Ascending aorta (tissue), 2 donors: ENCODE measurements at places on chromosomes 4 and X. TPM values are rescaled to one million over a fixed set of nuclear protein-coding genes. Genes with fewer than 3 reads are reported as not detected.

The SLITRK4 gene
- total RNA-seq: 2.6 TPM

GRCh38 chr4:109803924-109804571, 2.2 kb upstream of the CFI start:
- DNase-seq: no peak

DNA sequence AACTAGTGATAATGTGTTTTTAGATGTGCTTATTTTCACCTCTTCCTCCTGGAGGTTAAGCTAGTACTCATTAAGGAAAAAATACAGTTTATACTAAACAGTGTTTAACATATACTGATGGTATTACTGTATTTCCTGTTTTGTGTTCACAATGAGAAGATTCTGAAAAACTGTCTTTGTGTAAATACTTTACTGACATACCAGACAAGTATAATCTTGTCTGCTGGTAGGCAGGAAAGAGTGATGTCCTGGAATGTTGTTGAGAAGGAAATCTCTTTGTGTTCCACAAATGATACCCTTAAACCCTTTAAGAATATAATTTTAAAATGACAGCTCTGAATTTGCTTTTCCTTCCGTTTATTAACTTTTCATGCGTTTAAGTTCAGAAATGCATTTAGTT, 205.5 kb upstream of the NUDT6 start:
- no peak for DNase-seq

The IL13RA2 gene
- 2.6 TPM for total RNA-seq

GRCh38 chr4:36330796-36331195, 49.4 kb downstream of the DTHD1 start:
- no peak for DNase-seq

The ZMAT1 gene
- 0.96 TPM for total RNA-seq

DNA sequence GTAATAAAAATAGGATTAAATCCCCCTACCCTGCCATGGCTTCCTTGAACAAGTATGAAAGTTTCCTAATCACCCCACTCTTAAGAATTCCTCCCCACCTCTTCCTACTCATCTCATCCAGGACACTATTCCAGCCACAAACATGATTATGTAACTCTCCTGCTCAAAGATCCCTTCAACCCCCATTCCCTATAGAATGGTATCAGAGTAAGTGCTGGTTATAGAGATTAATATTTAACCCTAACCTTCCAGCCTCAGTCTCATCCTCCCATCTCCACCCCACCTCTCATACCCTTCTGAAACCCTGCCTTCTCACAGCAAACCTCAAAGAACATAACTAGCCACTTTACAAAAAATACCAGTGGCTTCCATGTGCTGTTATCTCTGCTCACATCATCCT, 155.1 kb downstream of the PPP3CA start:
- no peak for DNase-seq

- no peak for DNase-seq
Observed at GRCh38 chrX:39852491-39852890, 245.3 kb downstream of the BCOR start.

GRCh38 chr4:122632396-122633143, 11.7 kb upstream of the IL21 start:
- DNase-seq: no peak

DNA sequence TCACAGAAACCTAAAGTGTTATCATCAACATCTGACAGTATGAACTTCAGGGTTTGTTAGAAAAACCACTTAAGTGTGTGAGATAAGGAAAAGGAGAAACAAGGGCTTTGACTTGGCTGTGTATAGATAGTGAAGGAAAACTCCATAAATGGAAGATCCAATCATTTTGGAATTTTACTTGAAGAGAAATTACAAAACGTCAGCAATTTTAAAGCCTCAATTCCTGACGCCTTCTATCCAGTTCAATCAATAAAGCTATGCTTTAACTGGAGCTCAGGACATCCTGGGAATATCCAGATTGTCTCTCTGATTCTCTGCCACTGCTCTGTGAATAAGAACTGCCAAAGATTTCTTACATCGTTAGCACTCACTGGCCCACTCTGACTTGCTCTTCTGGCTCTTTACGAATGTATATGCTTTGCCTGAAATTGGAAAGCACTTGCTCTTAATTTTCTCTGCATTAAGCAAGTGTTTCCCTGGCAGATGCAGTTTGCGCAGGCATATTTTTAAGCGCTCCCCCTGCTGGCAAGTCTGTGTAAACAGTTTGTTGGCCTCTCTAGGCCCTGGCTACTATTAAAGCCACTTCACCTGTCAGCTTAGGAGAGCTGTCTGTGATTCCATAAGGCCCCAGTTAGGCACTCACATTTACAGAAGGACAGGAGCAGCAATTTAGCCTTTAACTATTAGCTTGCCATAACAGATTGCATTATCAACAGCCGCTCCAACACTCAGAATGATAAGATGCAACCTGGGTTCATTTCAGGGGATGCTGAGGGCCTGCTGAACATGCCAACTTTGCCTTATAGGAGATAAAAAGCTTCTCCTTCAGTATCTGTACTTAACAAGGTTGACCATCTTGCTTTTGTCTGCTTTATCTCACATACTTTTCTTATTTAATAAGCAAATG, 251.4 kb upstream of the DDX53 start:
- no peak for DNase-seq

DNA sequence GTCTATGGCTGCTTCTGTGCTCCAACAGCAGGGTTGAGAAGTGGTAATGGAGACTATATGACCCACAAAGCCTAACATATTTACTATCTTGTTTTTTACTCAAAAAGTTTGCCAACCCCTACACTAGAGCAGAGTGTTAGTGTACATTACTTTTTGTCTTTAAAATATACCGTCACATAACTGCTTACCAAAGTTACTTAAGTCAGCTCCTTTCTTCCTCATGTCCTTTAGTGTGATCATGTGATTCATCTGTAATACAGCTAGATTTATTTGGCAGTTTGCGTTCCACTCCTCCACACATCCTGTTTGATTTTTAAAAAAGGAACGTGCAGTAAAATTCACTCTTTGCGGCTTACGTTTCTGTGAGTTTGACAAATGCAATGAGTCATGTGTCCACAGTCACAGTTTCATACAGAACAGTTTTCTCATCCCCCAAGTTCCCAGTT, 162.4 kb upstream of the GPRIN3 start:
- no peak for DNase-seq

- DNase-seq: no peak
Observed at GRCh38 chrX:49991758-49992157, 69.4 kb downstream of the CLCN5 start.

DNA sequence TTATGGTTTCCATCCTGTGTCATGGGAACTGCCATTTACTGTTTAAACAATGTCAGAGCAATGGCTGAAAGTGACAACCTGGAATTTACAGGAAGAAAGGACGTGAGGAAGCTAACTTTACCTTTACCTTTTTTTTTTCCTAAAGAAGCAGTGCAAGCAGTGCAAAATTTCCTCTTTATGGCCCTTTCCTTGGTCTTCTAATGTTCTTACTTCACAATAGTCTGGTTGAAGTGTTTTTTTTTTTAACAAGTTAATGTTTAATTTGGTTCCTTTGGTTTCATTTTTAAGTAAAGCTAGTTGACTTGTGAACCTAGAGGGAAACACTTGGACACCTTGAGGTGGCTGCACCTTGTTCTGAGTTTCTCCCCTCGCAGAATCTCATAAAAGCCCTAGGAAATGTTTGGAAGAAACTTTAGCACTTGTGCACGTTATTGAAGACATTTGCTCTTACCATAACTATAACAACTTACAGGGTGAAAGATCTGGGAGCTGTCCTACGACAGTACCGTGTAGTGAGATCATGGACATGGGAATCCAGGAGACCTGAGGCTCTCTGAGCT, 1.8 kb downstream of the SGMS2 start:
- no peak for DNase-seq

The PGAM4 gene
- total RNA-seq: not detected

The TRPC5OS gene
- total RNA-seq: not detected

GRCh38 chr4:48484494-48485168, 1.5 kb downstream of the SLC10A4 start:
- DNase-seq: no peak

GRCh38 chr4:13306356-13306755, 177.8 kb downstream of the RAB28 start:
- no peak for DNase-seq

The TENM3 gene
- 2.8 TPM for total RNA-seq

The PCYT1B gene
- 0.21 TPM for total RNA-seq

The NPY2R gene
- not detected for total RNA-seq

The FAM184B gene
- total RNA-seq: not detected

- no peak for DNase-seq
Observed at GRCh38 chr4:84389406-84389805, 109.7 kb downstream of the NKX6-1 start.

The HERC5 gene
- 0.32 TPM for total RNA-seq

The NPFFR2 gene
- total RNA-seq: not detected

GRCh38 chr4:23015821-23016220, 323.1 kb downstream of the GBA3 start:
- DNase-seq: no peak

GRCh38 chr4:11480683-11481082, 52.0 kb upstream of the HS3ST1 start:
- DNase-seq: peak; percentile 73

DNA sequence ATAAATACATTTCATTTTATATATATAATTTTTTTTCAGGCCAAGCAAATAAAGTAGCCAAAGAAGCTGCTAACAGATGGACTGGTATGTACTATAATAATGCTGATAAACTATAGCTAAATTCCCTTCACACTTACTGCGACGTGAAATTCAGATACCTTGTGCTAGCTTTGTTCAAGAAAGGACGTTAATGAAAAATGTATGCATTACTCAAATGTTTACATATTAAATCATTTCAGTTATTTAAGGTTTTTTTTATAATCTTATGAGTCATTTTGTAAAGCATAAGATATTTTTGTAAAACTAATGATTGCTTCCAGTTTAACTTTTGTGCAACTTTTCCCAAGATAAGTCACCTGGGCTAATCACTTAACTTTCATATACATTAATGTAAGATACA, 57.2 kb upstream of the TMEM131L start:
- no peak for DNase-seq

- no peak for DNase-seq
Observed at GRCh38 chr4:2937986-2938385, 25.2 kb downstream of the NOP14 start.

DNA sequence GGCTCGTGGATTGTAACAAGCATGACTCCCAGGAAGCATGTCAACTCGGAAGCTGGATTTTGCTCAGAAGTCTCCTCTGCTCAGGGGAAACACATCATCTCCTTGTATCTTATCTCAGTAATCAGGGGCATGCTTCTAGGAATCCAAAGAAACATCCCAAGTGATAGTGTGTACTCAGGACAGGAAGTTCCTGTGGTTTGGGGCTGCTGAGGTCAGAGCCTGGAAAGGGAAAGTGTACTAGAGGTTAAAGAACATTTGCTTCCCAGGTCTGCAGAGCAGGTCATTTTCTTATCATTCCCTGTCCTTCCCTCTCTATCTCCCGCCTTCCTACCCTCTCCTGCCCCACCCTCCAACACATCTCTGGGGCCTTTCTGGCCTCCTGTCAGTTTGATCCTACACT, 38.8 kb downstream of the SLC34A2 start:
- no peak for DNase-seq

- no peak for DNase-seq
Observed at GRCh38 chrX:110155759-110156158, 152.8 kb downstream of the TMEM164 start.

The MUC7 gene
- not detected for total RNA-seq

The CXorf65 gene
- not detected for total RNA-seq

GRCh38 chrX:9403374-9403773, 61.5 kb upstream of the TBL1X start:
- no peak for DNase-seq

The F11 gene
- total RNA-seq: not detected

GRCh38 chr4:24475756-24476155, 108.6 kb downstream of the DHX15 start:
- DNase-seq: no peak

The SPIN2A gene
- 0.53 TPM for total RNA-seq

GRCh38 chr4:959338-960139, 13.8 kb downstream of the DGKQ start:
- DNase-seq: no peak

DNA sequence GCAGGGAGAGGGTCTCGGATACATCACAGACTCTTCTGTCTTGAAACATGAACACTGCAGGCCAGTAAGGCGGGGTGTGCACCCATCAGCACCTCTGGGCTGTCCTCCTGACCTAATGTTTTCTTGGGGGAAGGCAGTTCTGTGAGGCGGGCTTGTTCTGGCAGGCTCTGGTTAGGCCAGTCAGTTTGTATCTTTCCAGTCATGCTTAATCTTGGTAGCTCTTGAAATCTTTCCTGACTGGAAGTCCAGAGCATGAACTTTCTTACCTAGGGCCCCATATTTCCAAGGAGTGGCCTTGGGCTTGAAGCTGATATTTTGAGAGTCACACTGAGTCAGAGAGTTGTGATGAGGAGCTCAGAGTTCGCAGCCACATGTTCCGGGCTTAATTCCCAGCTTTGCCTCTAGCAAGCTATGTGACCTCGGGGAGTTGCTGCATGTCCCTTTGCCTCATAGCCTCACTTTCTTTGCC, 54.2 kb upstream of the RASSF6 start:
- DNase-seq: no peak

- DNase-seq: no peak
Observed at GRCh38 chr4:151522866-151523519, 114.0 kb downstream of the FHIP1A start.

DNA sequence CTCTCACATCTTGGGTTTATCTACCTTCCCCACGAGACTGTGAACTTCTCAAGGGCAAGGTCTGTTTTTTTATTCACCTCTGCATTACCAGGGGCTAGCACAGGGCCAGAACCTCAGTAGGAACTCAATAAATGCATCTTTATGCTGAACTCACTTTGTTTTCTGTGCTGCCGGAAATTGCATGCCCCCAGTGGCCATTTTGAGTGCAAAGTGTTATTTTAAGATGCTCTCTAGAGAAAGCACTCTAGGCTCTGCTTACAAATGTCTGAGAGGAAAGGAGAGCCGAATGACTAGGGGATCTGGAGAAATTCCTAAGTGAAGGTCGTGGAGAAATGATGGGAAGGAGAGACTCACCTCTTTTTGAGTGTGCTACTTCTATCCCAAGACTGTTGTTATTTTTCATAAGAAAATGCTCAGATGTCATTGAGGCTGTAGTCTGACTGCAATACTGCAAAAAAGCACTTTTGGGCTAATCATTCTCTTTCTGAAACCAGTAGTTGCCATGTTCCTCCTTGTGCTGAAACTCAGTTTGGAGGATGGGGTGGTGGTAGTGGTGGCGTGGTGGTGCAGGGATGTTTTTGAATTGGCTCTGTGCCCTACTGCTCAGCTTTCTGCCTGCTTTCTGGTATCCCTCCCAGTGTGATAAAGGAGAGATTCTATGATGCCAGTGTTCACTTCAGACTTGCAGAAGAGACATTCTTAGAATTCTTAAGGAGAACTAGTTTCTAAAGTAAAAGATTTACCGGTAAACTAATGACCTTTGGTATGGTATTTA, 41.3 kb downstream of the DOCK11 start:
- DNase-seq: no peak

DNA sequence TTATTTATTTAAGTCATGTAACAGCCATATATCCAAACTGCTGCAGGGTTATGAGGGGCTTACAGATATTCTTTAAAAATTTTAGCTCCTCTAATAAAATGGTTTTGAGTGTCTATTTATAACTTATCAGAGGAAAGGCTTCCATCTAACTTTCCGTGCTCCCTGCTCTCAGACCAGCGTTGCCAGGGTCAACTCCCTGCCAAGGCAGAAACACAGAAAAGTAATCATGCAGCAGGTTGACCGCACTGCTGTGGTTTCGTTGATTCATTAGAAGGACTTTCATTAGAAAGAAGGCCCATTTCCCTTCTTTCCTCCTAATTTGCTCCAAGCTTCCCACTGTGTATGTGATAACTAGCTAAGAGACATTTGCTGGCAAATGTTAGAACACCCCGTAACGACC, 33.9 kb downstream of the BCLAF3 start:
- no peak for DNase-seq

The SPACA5B gene
- total RNA-seq: not detected
